ENCODE measurements at places on chromosomes 3 and 15.
A peak's percentile ranks its signal among the peaks of the same experiment; 100 is the strongest.

GRCh38 chr15:41900526-41901380, 6.9 kb upstream of the SPTBN5 start:
- DNase-seq, result no peak

DNA sequence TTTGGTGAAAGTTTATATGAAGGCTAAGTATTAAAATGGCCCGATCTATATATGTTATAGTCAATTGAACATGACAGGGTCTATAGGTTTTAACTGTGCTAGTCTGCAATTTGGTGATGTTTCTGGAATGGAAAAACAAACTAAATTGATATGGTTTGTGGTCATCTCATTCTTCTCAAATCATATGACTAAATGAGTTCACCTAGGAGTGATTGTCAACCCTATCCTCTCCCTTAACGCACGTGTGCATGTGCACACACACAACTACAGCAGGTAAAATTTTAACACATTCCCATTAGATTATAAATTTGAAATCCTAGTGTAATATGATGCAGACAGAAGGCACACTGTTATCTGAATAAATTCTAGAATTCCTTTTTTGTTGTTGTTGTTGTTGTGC, 9.0 kb downstream of the CLDND1 start:
- no peak for DNase-seq

GRCh38 chr15:77870195-77871065, 207.1 kb downstream of the TBC1D2B start:
- peak; percentile 44 for DNase-seq

DNA sequence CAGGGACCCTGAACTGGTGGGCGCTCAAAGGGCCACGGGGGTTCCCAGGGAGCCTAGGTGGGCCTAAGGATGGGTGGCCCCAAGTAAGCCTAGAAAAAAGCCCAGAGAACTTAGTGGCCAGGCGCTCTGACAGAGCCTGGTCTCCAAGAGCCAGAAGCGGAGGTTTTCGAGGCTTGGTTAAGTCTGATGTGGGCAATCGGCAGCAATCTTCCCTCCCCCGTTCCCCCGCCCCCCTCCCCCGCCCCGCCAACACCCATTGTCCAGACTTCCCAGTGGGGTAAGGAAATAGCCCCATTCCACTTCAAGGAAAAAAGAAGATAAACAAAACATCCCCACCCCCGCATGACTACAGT, 6.7 kb downstream of the EOMES start:
- no peak for DNase-seq

GRCh38 chr15:62874959-62875625, 167.5 kb upstream of the TPM1 start:
- DNase-seq, result no peak

GRCh38 chr3:45362758-45363157, 25.6 kb upstream of the LARS2 start:
- DNase-seq, result no peak

GRCh38 chr3:142850395-142851023, 38.4 kb downstream of the PCOLCE2 start:
- no peak for DNase-seq

- DNase-seq, result no peak
Observed at GRCh38 chr15:63718590-63719035, 115.1 kb downstream of the HERC1 start.

DNA sequence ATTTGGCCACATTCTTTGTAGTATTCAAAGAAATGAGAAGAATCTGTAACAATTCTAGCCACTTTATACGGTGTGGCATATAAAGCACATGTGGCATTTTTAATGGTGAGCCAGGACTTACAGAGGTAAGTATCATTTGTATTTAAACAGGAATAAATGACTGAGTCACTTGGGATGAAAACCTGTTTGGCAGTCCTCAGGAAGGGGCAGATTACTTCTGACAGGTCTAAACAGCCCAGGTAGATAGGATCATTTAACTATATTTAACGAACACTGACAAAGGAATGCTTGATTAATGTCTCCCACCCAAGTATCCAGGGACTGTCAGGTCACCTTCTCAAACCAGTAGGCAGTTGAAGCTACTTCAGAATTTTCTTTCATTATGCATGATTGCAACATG, 241.5 kb upstream of the SATB1 start:
- DNase-seq, result no peak

GRCh38 chr15:70376031-70376928, 278.6 kb upstream of the TLE3 start:
- DNase-seq, result no peak

DNA sequence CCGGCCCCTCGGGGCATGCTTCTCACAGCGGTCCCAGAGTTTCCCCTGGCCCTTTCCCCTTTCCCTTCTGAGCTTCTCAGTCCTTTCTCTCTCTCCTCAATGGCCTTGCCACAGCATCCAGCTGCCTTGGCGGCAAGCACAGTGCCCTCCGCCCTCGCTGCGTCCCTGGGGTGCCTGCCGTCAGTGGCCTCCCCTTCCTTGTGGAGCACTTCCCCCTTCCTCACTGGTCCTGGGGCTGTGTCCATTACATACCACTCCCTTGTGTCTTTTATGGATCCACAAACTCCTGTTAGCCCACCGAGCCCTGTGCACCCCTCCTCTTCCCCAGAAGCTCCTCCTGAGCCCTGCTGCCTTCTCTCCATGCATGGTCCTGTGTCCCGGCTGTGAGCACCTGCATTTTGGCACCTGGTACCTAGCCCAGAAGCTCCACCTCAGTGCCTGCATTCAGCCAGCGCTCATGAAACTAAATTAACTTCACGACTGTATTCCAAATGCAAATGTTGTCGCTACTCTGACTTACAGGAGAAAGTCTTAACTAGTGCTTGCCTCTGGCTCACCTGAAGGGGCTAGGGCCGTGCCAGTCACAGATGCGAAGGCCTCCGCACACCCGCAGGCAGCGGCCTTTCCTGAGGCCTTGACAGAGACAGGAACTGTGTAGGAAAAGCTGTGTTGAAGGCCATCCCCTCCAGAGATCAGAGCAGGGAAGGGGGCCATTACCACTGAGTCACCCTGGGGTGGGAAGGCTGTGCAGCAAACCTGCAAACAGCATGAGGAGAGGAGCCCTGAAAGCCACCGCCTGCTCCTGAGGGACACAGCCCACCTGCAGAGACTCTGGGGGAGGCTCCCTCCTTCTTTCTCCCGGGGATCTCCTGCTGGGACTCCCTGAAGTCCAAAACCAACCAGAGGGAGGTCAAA, 19.1 kb upstream of the KLF13 start:
- DNase-seq, result no peak

GRCh38 chr15:96553931-96554330, 223.4 kb downstream of the NR2F2 start:
- DNase-seq, result no peak

GRCh38 chr3:110750201-110750600, 321.4 kb upstream of the NECTIN3 start:
- DNase-seq, result no peak

Measured in stimulated activated naive CD8-positive, alpha-beta T cell treated with anti-CD3 and anti-CD28 coated beads, Interleukin-15, amount 100 ng/mL, for 72 hours (primary cell).